ENCODE measurements at places on chromosomes 2 and 18. TPM values are rescaled to one million over a fixed set of nuclear protein-coding genes. Genes with fewer than 3 reads are reported as not detected.

FOXD4L1 gene
- total RNA-seq, result 0.09 TPM

RNF149 gene
- 30.0 TPM for total RNA-seq

SLC5A7 gene
- not detected for total RNA-seq

RBM44 gene
- 0.71 TPM for total RNA-seq

HRH4 gene
- not detected for total RNA-seq

FBXO36 gene
- 4.0 TPM for total RNA-seq

TMBIM1 gene
- 23.5 TPM for total RNA-seq

DUSP2 gene
- 5.8 TPM for total RNA-seq

MAP3K19 gene
- not detected for total RNA-seq
